ENCODE measurements at places on chromosomes 12 and 14.

GRCh38 chr14:21100931-21101330, at the start of gene TMEM253:
Gene TMEM253 (plus strand): TSS chr14:21101066. CDS start chr14:21101344, 278 bp downstream.
- DNase-seq = no peak

- peak; percentile 7 for DNase-seq
Observed at GRCh38 chr14:36271939-36272907, 48.2 kb downstream of the MBIP start.

DNA sequence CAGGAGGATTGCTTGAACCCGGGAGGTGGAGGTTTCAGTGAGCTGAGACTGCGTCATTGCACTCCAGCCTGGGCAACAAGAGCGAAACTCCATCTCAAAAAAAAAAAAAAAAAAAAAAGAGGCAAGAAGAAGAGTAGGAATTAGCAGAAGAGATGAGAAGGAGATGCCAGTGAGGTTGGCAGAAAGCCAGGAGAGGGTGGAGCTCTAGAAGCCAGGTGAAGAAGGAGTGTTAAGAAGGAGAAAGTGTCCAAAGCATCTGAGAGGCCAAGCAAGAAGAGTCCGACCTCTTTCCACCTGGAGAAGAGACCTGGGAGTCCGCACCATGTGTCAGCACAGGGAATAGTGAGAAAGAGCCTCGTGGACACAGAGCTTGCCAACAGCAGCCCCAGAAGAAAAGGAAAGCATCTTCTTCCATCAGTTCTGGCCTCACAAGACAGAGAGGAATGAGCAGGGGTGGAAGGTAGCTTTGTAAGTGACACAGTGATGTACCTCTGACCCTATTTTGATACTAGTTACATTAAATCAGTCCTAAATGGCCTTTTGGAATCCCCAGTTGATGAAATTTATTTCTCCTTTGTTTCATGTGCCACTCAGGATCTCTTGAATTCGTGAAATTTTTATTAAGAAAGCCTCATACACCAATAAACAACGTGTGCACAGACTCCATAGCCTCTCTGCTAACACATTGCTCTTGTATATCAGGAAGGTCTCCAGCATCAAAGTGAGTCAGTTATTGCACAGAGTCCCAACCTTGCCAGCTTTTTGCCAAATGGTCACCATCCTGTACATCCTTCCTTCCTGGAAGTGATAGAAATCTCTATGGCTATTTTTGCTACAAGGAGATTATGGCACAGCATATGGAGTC, 70.6 kb downstream of the SAMD4A start:
- DNase-seq = no peak

GRCh38 chr12:42679466-42679865, 89.9 kb upstream of the PRICKLE1 start:
- DNase-seq = no peak

GRCh38 chr12:27999970-28000369, 27.4 kb upstream of the PTHLH start:
- DNase-seq = no peak

- DNase-seq = peak; percentile 59
Observed at GRCh38 chr12:49705479-49706134, 1.6 kb downstream of the FMNL3 start.

DNA sequence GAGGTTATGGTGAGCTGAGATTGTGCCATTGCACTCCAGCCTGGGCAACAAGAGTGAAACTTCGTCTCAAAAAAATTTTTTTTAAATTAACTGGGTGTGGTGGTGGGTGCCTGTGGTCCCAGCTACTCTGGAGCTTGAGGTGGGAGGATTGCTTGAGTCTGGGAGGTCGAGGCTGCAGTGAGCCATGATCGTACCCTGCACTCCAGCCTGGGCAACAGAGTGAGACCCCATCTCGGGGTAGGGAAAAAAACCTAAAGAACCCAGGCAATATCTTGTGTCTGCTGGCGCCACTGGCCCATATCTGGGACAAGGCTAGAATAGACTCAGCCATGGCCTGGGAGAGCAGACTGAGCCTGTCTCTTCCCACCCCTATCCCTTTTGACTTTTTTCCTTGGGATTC, 9.1 kb upstream of the GPRC5A start:
- DNase-seq = no peak

DNA sequence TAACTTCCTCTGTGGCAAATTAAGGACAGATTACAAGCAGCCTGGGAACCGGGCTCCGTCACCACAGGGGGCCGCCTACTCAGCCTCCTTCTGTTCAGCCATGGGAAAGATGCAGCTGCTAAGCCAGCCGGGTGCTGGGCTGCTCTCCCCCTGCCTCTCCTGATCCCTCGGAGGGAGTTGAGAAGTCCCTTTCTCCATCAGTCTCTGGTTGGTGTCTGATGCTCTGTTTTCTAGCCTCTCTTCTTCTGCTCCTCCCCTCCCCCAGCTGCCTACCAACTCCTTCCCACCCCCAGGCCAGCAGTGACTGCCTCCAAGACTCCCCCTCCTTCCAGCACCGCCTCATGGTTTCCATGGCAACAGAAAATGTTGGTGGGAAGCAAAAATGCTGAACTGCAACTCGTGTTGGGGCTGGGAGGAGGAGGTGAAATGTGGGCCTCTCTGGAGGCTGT, 486.7 kb downstream of the APAF1 start:
- DNase-seq = no peak

GRCh38 chr12:132285991-132286681, 43.3 kb downstream of the GALNT9 start:
- DNase-seq = peak; percentile 92

DNA sequence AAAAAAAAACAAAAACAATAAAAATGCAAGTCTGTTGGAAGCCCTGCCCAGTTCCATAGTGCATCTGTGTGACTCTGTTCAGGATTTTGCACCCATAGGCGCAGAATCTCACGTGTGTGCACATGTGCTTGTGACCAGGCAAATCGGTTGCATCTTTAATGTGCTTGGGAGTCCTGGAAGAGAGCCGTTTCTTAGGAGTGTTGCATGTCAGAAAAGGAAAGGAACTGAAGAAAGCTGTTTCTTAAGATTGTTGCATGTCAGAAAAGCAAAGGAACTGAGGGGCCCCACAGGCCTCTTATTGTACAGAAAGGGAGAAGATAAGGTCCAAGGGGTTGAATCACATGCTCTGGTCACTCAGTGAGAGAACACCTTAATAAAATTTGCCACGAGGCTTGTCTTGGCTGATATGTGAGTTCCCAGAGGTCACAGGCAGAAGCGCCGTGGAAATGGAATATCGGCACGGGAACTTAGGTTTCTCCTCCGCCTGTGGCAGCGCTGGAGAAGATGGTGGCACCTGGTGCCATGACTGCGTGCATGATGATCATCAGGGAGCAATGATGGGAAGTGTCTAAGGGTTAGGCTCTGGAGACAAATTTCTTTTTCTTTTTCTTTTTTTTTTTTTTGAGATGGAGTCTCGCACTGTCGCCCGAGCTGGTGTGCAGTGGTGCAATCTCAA, 90.0 kb downstream of the LRRC74A start:
- peak; percentile 41 for DNase-seq

GRCh38 chr12:86727160-86727559, 471.0 kb upstream of the MGAT4C start:
- DNase-seq = peak; percentile 68

DNA sequence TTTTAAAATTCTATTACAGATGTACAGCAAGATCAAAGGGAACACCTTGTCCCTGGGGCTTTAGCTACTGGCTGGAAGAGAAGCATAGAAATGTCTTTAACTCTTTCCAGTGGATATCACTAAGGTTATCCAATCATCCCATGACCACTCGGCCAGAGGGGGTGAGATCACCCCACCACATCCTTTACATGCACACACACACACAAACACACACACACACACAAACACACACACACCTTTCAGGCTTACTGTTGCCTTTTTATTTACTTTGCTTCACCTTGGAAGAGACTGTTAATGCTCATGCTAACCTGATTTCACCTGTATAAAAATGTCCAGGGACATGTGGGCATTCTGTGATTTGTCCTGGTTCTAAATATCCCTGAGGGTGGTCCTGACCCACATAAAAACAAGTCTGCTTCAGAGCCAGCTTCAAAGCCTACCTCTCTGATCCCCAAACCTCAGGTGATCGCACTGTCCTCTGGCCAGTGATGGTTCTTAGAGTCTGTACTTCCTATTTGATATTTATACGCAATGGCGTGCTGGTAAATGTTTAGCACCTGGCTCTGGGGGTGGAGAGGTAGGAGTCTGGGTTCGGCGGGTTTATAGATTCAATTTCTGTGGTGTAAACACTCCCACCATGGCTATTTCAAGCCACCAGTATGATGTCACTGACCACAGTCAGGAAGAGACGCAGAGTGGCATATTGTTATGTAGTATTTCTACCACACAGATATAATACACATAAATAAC, 166.1 kb upstream of the EEA1 start:
- DNase-seq = no peak

DNA sequence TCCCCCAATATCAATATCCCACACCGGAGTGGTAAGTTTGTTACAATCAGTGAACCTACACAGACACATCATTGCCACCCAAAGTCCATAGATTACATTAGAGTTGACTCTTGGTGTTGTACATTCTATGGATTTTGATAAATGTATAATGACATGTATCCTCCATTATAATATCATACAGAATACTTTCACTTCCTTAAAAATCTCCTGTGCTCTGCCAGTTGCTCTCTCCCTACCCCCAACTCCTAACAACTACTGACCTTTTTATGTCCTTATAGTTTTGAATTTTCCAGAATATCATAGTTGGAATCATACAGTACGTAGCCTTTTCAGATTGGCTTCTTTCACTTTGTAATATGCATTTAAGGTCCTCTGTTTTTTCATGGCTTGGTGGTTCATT, 48.4 kb downstream of the SLC4A8 start:
- no peak for DNase-seq

DNA sequence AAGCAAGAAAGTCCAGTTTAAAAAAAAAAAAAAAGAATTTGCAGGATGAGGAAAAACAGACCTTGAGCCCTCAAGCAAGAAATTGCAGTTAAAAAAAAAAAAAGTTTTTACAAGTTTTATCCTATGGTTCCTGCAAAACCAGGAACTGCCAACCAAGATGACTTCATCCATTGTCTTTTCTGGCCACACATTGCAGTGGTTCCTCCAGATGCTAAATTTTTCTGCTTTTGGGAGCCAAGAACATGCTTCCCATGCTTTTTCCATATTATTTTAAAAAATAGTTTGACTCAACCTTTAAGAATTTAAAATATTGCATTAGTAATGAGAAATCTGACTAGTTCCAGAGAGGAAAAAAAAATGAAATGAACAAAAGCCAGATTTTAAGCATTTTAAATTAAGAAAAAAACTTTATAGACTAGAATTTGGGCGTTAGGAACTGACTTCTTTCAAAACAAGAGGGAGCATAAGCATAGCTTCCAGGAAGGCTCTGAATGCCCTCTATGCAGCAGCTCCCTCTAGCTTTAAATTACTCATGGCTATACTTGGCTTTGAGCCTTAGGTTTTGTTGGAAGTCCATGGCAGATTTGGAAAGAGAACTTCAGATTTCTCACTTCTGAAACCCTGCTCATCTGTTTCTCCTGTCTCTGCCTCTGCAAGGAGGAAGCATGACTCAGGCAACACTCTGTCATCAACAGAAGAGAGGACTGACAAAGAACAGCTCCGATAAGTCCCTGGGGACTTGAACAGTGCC, 124.5 kb downstream of the GPR65 start:
- DNase-seq = peak; percentile 93

DNA sequence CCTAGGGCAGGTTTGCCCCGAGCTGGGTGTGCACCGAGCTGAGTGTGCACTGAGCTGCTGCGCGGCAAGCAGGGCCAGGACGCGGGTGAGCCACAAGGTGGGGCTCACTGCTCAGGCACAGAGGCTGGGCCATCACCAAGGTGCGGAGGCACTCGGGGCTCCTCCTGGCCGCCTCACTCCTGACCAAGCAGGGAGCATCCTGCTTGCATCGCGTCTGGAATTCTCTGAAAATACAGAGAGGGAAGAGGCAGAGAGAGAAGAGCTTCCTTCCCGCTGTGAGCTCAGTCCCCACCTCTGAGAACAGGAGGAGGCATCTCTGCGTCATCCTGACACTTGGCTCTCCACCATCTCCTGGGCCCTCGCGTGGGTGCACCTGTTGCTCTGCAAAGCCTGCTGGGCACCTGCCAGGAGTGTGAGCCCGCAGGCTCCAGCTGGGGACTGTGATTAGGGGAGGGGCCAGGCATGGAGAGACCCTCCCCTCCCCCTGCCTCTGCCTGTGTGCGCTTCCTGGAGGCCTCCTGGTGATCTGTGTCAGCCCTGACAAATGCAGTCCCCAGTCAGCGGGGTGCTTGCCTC, 116.3 kb downstream of the GLT1D1 start:
- DNase-seq = no peak

DNA sequence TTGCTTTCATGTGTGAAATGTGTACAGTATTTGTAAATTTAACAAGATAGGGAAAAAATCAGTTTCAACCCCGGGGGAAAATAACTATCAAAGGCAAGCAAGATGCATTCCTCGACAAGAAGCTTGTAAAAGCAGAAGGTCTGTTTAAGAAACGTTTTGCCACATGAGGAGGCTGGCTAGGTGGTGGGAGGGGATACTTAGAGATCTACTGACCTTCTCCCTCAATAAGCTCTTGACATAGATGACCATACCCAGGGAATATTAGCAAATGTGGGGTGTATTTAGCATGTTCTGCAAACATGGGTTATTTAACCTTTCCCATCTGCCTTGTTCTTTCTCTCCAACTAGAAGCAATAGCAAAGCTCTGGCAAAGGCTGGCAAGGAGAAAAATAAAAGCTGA, 4.9 kb downstream of the PTCSC3 start:
- DNase-seq = no peak

- DNase-seq = peak; percentile 97
Observed at GRCh38 chr12:31749024-31749704, 20.3 kb upstream of the AMN1 start.

DNA sequence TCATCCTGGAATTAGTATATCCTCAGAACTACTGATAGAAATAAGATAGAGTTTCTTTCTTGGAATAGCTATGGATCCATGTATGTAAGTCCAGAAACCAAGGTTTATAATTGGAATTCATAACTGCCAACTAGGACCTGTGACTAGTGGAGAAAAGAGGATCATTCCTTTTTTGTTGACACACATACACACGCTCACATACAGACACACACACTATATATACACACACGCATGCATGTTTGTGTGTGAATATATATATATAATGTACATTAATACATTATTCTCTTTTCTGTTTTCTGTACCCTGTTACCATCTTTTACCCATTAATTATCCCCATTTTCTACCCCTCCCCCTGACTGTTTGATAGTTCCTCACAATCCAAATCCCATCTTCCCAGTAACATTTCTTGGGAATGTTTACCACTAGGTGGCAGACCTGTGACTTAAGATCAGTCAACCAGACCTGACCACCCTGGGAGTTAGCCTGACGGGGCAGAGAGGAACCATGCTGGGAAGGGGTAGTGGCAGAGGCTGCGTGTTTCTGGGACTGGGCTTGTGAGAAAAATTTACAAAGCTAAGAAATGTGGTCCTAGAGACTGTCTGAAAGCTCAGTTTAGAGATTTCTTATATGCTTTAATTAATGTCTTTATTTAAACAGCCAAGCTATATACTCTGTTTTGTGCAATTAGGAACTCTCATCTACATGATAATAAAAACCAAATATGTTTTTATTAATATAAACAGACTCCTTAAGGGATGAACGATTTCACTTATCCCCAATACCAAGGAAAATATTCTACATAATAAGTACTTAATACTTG, 308.0 kb downstream of the PPFIA2 start:
- DNase-seq = peak; percentile 81

Data from fibroblast of pulmonary artery (primary cell).